ENCODE measurements at places on chromosomes 13 and 19.

DNA sequence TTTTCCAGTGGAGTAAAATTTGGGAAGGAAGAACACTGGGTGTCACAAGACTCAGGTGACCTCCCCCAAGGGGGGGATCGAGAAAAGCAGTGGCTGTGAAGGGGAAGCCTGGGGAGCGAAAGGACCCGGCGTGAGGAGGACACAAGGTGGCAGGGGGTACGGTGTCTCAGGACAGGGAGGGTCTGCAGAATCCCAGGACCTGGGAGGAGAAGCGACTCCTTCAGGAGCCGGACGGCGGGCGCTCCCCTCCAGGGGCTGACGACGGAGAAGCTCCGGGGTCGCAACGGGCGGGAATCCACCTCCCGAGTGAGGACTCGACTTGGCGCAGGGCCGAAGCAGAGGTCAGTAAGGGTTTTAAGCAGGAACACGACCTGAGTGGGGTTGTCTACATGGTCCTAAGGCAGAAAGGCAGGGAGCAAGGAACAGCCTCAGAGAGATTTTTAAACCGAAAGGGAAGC lies 529 bp downstream of the ZNF836 start:
- DNase-seq, result no peak

DNA sequence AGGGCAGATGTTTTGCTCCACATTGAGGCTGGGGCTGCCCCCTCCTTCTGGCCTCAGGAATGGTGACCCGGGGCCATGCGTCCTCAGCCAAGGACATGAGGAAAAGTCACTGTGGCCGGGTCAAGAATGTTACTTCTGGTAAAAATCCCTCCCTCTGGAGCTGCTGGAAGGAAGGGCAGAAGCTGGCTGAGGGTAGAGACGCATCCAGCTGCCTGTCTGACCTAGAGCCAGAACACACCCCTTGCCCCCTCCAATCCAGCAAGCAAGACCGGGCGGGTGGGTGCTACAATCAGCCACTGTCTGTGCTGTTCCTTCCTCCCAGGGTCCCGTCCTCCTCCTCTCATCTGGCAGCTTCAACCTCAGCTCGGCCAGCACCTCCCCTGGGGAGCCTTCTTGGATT lies 59.0 kb downstream of the PTPRS start:
- no peak for DNase-seq

- DNase-seq, result no peak
Observed at GRCh38 chr19:4120559-4121272, 3.2 kb downstream of the MAP2K2 start.

GRCh38 chr13:90477216-90477615 lies 870.3 kb upstream of the MIR17HG start:
- no peak for DNase-seq

DNA sequence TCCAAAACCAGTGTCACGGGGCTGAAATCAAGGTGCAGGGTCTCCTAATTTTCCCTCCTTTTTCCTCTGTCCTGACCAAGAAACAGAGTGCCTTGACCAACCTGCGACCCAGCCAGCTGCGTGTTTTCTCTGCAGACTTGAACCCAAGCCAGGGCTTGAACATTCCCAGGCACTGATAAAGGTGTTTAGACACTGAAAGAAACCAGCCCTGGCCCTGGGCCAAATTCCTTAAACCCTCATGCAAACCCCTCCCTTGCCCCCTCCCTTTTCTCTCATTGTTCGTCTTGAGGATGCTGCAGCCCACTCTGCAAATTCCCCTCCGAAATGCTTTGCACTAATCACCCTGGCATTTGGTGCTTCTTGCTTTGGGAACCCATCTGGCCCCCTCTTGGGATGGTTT lies 9.5 kb upstream of the FFAR2 start:
- DNase-seq, result no peak

GRCh38 chr13:30463787-30464495 lies 1.8 kb downstream of the HMGB1 start:
- DNase-seq, result peak; percentile 53

- peak; percentile 84 for DNase-seq
Observed at GRCh38 chr19:12847159-12848139, 9.1 kb downstream of the MAST1 start.

DNA sequence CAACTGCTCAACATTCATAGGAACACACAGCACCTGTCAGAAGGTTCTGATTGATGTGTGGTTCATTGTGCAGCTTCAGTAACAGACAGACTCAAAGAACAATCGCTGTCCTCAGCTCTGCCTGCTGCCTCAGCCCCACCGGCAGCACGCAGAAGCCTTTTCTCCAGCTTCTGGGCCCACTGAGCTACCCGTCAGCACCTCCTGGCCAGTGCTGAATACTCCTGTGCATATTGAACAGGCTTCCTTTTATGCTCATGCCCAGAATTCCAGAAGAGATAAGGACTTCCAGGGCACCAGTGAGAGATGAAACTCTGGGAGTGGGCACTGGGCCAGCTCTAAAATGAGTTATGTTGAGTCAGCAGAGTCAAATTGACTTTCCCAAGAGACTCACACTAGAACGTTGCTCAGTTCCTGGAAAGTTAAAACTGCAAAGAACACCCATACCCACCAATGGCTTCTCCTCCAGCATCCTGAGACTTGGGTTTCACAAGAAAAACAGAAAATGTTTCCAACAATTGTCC lies 119.3 kb downstream of the COL4A1 start:
- DNase-seq, result no peak

DNA sequence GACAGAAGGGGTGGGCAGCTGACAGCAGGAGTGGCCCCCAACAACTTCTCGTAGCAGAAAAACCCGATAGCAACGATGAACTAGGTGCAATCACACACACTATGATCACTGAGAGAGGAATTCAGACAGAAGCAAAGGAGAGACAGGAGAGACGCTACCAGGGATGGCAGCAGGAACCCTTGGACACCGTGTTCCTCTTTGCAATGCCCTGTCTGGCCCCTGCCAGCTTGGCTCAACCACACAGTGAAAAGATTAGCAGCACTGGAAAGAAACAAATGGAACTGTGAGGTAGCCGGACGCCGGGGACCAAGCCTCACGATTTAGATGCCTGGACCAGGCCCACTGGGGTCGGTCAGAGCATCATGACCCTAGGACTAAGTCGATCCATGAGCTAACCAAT lies 23.6 kb downstream of the DCAF15 start:
- DNase-seq, result no peak

DNA sequence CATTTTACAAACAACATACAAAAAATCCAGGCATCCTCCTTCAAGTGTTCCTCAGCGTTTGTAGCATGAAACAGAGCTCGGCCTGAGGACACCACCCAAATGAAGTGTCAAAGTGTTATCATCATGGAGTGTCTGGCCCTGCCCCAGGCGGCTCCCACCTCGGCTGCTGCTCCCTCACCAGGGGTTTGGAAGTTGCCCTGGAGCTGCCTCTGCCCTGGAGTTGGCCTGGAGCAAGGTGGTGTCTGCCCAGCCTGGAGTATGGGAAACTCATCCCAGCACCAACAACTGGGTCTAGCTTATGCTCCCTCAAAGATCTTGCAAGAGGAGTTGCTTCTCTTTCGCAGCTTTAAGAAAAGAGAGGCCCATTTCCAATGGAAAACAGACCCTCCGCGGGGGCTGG lies 120.4 kb downstream of the FOXO1 start:
- no peak for DNase-seq

- DNase-seq, result peak; percentile 40
Observed at GRCh38 chr19:10027158-10027997, 14.1 kb downstream of the RDH8 start.

GRCh38 chr13:71624653-71625600 lies 242.1 kb downstream of the DACH1 start:
- no peak for DNase-seq

- no peak for DNase-seq
Observed at GRCh38 chr19:20151617-20152145, 15.3 kb upstream of the ZNF486 start.

GRCh38 chr13:77026861-77027621 lies at the start of gene FBXL3:
Gene FBXL3, minus strand, starts transcription at chr13:77027159. Its CDS starts 5,299 bp downstream, at chr13:77021860.
- DNase-seq, result peak; percentile 74

DNA sequence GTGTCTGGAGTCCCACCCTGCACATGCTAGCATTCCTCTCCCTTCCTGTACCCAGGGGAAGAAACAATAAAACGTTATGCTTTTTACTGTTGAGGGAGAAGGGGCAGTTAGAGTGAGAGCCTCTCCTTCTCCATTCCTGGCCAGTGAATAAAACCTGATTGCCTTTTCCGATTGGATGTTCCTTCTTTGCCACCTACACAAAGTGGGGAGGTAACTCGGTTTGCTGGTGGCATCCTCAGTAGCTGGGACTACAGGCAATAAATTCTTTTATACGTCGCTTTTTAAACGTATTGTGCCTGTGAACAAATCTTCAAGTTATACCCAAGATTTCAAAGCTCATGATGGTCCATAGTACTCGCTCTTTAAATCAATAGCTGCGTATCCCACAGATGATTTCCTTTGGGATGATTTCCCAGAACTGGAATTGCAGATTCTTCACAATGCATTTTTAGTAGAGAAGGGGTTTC lies 660 bp upstream of the MVB12A start:
- no peak for DNase-seq

DNA sequence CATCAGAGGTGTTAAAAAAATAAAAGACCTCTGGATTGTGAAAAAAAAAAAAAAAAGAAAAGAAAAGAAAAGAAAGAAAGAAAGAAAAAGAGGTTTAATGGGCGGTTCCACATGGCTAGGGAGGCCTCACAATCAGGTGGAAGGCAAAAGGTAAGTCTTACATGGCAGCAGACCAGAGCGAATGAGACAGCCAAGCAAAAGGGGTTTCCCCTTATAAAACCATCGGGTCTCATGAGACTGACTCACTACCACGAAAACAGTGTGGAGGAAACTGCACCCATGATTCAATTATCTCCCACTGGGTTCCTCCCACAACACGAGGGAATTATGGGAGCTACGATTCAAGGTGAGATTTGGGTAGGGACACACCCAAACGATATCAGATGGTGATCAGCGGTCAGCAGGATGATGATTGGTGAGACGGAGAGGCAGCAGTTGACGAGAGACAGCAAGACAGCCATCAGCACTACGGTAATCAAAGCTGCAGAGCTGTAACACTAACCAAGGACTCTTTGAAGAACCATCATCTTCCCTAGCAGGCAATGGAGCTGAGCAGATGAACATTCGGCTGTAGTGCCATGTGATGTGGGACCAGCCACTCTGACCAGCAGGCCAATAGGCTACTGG lies 3.9 kb upstream of the CD209 start:
- DNase-seq, result no peak

DNA sequence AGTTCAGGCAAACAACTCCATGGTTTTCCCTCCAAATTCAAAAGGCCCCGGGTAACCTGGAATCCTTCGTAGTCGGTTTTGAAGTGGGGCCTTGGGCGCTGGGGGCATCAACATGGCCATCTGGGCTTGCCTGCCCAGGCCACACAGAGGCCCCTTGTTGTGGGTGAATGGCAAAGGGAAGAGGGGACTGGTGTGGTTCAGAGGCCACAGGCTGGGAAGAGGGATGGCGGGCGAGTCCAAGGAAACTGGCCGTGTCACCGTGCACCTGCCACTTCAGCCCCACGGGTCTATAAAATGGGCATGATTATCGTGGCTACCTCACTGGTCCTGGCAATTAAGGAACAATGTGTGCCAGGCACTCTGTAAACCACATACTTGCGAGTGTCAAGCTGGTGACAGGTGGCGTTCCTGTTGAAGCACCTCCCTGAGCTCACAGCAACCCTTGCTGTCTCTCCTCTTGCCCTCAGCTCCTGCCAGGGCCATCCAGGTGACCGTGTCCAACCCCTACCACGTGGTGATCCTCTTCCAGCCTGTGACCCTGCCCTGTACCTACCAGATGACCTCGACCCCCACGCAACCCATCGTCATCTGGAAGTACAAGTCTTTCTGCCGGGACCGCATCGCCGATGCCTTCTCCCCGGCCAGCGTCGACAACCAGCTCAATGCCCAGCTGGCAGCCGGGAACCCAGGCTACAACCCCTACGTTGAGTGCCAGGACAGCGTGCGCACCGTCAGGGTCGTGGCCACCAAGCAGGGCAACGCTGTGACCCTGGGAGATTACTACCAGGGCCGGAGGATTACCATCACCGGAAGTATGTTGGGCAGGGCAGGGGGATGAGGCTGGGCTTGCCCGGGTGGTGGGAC lies 1.3 kb downstream of the LSR start:
- no peak for DNase-seq

- DNase-seq, result no peak
Observed at GRCh38 chr13:68905186-68905585, 1202.4 kb upstream of the ATXN8OS start.

GRCh38 chr13:113929628-113930615 lies 44.0 kb downstream of the C13orf46 start:
- no peak for DNase-seq

DNA sequence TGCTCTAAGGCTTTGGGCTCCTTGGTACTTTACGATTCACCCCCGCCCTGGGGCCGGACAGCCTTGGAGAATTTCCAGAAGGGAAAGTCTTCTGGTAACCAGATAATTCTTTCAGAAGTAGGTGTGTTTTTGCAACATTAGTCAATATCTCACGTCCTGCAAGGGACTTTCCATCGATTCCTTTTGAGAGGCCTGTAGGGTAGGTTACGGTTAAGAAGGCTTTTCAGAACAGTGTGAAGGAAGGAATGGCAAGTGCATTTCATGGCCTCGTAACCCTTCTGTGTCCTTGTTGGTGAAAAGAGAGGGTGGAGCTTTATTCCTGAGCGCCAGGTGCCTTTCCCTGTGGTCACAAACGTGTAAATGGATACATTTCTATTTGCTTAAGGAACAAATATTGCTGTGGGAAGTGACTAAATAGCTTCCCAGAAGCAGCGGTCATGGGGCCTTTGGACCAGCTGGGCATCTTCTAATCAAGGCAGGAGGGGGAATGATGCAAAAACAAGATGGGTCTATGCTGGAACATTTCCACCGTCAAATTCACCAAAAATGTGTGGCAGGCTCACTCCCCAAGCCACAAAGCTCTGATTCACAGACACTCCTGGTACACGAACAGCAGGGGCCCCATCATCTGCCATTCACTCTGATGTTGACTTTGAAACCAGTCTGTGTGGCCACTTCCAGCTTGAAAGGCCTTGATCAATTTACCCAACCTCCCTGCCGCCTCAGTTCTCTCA lies 99.2 kb downstream of the ANKRD10 start:
- DNase-seq, result no peak

DNA sequence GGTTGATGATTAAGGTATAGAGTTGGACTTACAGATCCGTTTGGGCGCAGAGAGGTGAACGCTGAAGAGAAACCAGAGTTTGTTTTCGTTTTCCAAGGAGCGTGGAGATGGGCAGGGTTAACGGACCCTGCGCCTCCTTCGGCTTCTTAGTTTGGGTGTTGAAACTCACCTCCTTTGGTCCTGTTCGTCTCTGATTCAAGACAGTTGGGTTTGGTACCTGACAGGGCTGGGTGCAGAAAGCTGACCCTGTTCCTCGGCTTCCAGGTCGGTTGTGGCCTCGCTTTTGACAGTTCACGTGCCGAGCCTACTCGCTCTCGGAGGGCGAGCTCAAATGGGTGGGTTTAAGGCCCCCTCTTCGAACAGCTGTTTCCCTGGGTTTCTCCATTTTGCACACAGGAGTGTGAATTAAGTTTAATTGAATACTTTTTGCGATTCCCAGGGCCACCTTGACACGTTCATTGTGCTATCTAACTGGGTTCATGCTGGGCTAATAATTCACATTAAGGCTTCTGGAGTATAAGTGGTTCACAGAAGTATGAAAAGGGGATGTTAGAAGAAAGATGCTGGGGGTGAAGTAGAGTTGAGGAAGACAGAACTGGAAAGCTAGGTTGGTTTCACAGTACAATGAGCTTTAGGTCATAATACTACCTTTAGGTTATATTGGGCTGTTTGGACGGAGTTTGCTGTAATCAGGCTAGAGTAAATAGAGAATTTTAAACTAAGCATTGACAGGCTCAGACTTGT lies 638 bp downstream of the USPL1 start:
- no peak for DNase-seq

GRCh38 chr13:108281901-108282300 lies 12.4 kb downstream of the TNFSF13B start:
- no peak for DNase-seq
